Stimulated activated CD4-positive, alpha-beta T cell treated with anti-CD3 and anti-CD28 coated beads, TNF-alpha, amount 100 ng/mL, for 48 hours (primary cell): ENCODE measurements at places on chromosomes 1 and 21.

GRCh38 chr1:181062836-181063428, 25.6 kb upstream of the IER5 start:
- DNase-seq, result peak; percentile 26

GRCh38 chr1:7633506-7634245, 137.4 kb upstream of the VAMP3 start:
- DNase-seq, result no peak

- peak; percentile 41 for DNase-seq
These were observed 1.2 kb downstream of the GPR153 start for GRCh38 chr1:6259491-6260362.

DNA sequence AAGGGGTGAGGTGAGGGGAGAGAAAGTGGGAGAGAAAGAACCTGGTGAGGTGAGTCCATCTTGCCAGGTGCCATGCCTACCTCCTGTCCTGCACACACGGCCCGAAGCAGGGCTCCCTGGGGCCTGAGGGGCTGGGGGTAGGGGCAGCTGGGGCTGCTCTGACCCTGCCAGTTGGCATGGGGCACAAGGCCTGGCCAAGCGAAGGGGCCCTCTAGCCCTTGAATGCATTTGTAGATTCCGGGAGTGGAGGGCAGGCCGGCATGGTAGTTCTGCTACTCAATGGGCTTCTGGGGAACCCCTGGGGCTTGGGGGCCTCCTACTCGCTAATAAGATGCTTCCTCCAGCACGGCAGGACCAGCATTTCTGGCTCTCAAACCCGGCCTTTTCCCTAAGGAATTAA, 3.6 kb upstream of the PRDM16 start:
- DNase-seq, result no peak

- no peak for DNase-seq
These were observed 239.5 kb downstream of the TGFB2 start for GRCh38 chr1:218584418-218585155.

DNA sequence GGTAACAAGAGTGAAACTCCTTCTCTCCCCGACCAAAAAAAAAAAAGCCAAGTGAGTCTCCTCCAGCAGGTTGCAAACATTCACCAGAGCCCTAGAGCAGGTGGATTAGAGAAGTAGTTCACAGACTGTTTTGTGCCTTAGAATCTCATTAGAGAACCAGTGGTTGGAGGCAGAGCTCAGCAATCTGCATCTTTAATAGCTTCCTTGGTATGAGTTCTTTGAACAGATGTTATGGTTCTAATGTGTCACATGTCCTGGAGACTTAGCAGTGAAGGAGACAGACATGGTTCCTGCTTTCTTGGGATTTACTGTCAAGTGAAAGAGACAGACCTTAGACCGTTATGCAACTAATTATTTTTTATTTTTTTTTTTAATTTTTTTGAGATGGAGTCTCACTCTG, 26.8 kb downstream of the SESN2 start:
- no peak for DNase-seq

DNA sequence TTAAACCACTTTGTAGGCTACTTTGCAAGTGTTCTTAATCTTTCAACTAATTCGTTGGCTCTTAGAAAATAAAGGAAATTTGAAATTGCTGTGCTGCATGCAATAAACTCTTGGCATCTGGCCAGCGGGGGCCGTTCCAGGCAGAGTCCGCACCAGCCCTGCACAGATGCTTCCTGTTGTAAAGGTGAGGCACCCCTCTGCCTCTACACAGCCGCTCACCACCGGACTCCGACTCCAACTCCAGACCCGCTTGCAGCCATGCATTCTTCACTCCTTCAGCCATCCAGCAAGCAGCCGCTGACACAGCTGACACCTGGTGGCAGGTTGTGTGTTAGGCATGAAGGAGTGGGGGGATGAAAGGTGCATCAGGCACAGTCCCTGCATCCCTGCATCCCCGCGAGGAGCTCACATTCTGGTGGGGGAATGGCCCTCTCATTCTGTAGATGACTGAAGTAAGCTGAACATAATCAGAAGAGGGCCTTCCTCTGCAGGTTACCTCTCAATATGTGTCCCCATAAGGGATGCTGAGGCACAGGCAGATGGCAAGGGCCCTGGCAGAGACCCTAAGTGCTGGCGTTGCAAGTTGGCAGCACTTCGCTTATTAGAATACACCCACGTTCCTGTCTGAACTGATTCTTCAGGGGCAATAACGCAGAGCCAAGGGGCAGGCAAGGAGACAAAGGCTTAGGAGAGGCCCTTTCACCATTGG, 56.8 kb downstream of the GLIS1 start:
- DNase-seq, result no peak

- no peak for DNase-seq
These were observed 122.3 kb downstream of the TLR5 start for GRCh38 chr1:223020770-223021169.

- no peak for DNase-seq
These were observed 417.0 kb downstream of the PTBP2 start for GRCh38 chr1:97138515-97139032.

- DNase-seq, result no peak
These were observed 8.3 kb upstream of the PSMB4 start for GRCh38 chr1:151391079-151391563.

- no peak for DNase-seq
These were observed 4.6 kb downstream of the LRRC3 start for GRCh38 chr21:44459712-44460440.

DNA sequence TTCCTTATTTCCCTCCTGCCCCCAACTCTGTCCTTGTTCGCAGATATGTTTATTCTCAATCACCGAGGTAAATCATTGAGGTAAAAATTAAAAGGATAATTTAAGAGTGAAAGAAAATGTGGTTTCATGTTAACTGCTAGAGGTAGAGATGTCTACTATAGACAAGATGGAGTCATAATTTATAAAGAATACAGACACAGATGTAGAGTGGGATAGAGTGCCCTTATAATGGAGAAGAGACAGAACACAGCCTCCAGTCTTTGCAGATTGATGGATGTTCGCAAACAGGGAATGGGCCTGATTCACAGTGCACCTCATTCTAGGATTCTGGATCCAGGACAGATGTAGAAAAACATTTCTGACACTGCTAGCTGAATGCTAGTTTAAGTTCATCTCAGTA, 139.1 kb upstream of the SERTAD4 start:
- no peak for DNase-seq

DNA sequence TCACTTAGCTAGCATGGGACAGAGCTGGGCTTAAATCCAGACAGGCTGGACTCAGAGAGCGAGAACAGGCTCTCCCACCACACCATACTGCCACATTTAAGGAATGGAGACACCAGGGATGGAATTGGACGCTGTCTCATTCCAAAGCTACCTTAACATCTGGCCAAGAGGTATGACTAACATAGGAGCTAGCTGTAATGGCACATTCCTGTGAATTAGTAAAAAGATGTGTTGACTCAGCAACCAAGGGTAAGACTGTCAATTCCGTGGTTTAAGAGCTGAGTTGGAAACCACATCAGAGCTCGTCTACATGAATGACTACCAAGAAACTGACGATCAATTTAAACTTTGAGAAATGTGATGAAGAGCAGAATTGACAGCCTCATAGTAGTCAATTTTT, 8.3 kb upstream of the TNFRSF9 start:
- DNase-seq, result no peak

GRCh38 chr1:167794043-167794442, 72.3 kb downstream of the MPZL1 start:
- DNase-seq, result no peak

DNA sequence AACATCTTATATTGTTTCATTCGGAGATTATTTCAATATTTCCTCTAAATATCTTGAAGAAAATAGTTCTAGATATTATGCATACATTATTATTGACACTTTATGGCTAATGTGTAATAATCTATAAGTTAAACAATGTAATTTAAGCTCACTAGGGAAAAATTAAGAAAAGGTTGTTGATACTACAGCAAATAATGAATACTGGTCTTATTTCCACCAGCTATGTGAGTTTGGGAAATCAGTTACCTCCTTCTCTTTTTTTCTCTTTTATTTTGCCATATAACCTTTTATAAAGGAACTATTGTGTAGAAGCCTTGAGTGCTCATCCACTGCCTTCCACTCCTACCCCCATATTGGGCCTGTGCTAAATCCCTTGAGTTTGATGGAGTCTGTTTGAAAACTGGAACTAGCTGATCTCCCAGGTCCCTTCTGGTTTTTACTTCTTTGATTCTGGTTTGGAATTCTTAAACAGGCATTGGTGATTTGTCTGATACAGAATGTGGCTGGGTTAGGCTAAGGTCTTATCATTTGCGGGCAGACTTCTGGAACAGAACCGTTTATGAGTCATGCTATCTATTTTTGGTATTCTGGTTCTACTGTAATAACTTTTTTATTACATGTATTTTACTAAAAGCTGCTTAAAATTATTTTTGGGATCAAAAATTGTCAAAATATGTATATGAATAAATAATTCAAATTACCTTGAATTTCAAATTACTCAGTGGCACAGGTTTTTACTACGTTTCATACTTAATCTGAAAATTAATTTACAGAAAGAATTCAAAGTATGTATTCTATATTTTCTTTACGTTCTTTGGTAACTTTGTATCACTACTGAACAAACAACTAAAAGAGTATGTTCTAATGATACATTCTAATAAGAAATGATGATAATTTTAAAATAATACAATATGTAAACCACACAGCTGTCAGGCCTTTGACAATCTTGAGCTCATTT, 5.0 kb upstream of the CDC14A start:
- no peak for DNase-seq

DNA sequence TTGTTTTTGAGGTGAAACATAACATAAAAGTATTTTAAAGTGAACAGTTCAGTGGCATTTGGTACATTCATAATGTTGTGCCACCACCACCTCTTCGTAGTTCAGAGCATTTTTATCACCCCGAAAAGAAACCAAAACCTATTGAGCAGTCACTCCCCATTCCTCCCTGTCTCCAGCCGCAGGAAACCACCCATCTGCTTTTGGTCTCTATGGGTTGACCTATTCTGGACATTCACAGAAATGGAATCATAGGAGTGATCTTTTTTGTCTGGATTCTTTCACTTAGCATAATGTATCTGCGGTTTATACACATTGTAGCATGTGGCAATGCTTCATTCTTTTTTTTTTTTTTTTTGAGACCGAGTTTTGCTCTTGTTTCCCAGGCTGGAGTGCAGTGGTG, 141.2 kb downstream of the VPS13D start:
- DNase-seq, result no peak

GRCh38 chr1:17582124-17582774, 42.8 kb downstream of the ARHGEF10L start:
- DNase-seq, result no peak

- no peak for DNase-seq
These were observed 55.7 kb downstream of the PLEKHA6 start for GRCh38 chr1:204304067-204304466.

- no peak for DNase-seq
These were observed 149.4 kb downstream of the NFIA start for GRCh38 chr1:61231795-61232194.

- peak; percentile 15 for DNase-seq
These were observed 36.7 kb upstream of the FAM163A start for GRCh38 chr1:179706339-179706941.

GRCh38 chr1:38123356-38124135, 77.0 kb upstream of the POU3F1 start:
- DNase-seq, result no peak

DNA sequence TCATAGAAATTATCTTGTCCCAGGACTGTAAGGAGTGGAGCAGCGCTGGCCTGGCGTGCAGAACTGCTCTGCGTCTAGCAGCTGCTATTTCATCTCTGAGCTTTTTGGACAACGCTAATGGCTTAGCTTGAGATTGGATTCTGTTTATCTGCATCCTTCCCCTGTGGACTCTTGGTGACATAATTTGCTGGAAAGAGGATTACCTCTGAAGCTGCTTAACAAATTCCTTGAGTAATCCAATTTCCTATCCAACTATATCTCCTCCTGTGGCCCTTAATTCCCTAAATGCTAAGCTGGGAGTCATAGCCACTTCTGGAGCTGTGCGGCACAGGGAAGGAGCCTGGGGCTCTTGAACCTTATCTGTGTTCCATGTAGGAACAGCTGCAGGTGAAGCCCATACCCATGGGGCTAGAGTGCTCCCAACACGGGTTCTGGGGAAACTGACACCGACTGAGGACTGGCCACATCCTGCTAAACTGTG, 43.2 kb downstream of the IL6R start:
- no peak for DNase-seq
